ENCODE measurements at places on chromosomes 7 and 10.

- DNase-seq = no peak
These were observed 22.6 kb upstream of the HERPUD2 start for GRCh38 chr7:35717516-35717915.

- no peak for DNase-seq
These were observed 136.7 kb downstream of the DLG5 start for GRCh38 chr10:77789861-77790260.

DNA sequence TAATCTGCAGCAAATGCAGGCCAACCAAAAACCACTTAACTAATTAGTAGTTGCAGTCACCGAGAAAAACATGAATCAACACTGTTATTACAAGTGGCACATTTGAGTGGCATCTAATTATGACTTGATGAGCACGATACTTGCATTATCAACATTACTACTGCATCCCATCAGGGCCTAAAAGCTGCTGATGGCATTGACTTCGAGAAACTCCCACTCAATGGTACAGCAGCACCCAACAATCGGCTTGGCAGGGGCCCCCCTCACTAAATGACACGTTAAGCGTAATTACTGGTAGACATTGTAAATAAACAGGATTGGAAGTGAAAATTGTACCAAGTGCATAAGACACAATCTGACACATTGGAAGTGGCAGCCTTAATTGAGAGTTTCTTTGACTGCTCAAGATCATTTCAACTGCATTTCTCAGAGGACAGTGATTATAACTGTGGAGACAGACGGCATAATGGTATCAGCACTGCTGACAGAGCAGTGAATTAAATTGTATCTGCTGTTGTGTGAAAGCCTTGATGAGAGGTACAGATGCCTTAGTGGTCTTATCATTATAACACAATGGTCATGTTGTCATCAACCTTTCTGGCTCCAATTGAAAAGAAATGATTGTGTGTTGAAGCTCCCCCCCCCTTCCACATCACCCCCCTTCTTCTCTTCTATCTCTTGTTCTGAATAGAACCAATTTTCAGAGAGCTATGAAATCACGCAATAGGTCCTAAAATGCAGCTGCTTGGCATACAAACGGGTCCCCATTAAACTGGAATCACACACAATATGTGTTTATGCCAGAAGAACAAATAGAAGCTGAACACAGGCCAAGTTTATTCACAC, 43.4 kb downstream of the SHTN1 start:
- peak; percentile 98 for DNase-seq

DNA sequence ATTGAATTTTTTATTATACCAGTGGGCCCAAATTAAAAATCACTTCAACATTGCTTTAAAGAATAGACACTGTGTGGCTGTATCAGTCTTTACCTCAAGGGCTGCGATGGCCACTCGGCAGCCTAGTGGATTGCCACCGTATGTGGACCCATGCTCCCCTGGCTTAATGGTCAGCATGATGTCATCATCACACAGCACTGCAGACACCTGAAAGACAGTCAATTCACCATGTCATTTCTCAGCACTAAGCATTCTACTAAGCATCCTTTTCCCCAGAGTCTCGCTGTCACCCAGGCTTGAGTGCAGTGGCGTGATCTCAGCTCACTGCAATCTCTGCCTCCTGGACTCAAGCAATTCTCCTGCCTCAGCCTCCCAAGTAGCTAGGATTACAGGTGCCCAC, 17.1 kb downstream of the OAT start:
- DNase-seq = no peak

GRCh38 chr10:117090834-117091233, 47.2 kb downstream of the VAX1 start:
- DNase-seq = no peak

DNA sequence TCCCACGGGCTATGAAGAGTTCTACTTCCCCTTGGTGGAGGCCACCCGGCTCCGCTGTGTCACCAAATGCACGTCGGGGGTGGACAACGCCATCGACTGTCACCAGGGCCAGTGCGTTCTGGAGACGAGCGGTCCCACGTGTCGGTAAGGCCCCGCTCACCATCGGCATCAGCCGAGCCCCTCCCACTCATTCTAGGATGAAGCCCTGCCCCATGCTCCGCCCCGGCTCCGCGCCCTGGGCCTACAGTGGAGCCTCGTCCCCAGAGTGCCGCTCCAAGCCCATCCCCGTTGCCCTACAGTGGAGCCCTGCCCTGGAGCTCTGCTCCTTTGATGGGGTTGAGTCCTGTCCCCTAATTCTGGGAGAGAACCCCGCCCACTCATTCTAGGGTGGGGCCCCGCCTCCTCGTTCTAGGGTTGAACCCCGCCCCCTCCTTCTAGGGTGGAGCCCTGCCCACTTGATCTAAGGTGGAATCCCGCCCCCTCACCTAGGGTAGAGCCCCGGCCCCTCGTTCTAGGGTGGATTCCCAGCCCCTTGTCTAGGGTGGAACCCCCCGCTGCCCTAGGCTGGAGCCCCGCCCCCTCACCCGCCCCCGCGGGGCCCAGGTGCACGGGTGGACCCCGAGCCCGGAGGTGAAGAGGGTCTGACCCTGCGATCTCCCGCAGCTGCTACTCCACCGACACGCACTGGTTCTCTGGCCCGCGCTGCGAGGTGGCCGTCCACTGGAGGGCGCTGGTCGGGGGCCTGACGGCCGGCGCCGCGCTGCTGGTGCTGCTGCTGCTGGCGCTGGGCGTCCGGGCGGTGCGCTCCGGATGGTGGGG, 3.4 kb upstream of the MUC12 start:
- DNase-seq = peak; percentile 37
